ENCODE measurements at places on chromosomes 1 and 21. TPM values are rescaled to one million over a fixed set of nuclear protein-coding genes. Genes with fewer than 3 reads are reported as not detected.

MYOCOS gene
- not detected for polyA plus RNA-seq

TMEM269 gene
- polyA plus RNA-seq = 0.05 TPM

TNFRSF8 gene
- polyA plus RNA-seq = 1.5 TPM

KCNK2 gene
- 5.2 TPM for polyA plus RNA-seq

- no peak for DNase-seq
Observed at GRCh38 chr1:50976111-50976889, 6.3 kb downstream of the CDKN2C start.

- DNase-seq = no peak
Observed at GRCh38 chr1:95384567-95384966, 150.6 kb downstream of the RWDD3 start.

GRCh38 chr1:165887877-165888551 lies 60.6 kb downstream of the UCK2 start:
- no peak for DNase-seq

DNA sequence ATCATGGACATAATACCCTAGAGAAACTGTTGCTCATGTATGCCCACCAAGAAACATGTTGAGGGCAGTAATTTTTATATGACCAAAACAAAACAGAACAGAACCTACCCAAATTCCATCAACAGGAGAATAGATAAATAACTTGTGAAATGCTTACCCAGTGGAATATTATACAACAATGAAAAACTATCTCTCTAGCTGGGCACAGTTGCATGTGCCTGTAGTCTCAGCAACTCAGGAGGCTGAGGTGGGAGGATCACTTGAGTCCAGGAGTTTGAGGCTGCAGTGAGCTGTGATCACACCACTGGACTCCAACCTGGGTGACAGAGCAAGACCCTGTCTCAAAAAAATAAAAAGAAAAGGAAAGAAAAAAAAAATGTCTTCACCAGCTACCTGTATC lies 37.6 kb upstream of the RCSD1 start:
- no peak for DNase-seq

GRCh38 chr1:36653850-36654249 lies 171.1 kb upstream of the CSF3R start:
- no peak for DNase-seq

DNA sequence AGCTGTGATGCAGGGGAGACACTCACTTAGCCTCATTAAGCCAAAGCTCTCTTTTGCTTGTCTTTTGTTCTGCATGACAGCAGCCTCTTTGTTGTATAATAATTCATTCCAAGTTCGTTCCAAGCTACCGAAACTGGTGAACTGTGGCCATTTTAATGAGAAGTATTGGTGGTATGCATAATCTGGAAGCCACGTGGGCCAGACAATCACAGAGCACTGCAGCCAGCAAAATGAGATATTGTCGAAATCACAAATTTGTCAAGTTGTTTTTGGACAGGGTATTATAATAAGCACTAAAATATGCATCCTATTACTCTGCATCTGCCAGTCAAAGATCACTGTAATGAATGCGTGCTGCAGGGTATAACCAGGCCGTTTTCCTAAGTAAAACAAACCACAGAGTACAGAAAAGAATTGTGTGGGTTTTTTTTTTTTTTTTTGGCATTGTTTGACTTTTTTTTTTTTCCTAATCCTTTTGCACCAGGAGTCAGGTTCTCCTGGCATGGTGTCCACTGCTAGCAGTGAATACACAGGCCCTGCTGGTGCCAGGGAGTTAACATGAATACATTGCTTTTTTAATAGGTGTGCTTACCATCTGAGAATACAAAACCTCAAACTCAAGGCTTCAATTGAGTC lies 423.9 kb downstream of the PTBP2 start:
- no peak for DNase-seq

DNA sequence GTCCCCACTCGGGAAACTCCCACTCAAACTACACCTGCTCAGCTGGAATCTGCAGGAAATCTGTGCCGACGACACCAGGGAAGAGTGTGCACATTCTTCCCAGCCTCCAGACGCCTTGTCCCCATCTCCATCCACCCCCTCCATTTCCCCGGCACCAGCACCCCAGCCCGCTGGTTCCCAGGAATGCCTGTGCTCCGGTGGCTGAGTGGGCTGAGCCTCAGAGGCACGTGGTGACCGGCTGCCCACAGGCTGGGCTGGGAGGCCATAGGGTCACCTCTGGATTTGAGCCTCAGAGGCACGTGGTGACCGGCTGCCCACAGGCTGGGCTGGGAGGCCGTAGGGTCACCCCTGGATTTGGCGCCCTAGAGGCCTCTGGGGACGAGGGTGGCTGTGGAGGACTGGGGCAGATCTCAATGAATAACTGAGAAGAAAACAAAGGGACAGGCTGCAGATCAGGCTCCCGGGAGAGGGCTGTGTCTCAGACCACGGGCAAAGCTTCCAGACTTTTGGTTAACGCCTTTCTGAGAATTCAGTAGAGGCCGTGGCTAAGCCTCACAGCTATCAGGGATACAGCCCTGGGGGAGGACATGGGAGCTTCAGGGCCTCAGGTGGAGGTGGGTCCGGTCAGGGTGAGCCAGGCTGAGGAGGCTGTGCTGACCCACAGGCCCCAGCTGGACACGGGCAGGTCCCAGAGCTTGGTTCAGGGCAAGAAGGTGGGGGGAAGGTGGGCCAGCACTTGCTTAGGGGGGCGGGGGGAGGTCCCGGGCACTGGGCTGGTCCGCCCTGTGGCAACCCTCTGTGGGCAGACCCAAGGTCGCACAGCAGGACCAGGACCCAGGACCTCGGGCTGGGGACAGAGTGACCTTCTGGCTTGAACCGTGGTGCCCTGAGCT lies 17.3 kb upstream of the TTLL10 start:
- no peak for DNase-seq
